ENCODE measurements at places on chromosomes 12 and 14.

GRCh38 chr12:120110550-120111501 lies 5.7 kb downstream of the RAB35 start:
- DNase-seq: no peak

DNA sequence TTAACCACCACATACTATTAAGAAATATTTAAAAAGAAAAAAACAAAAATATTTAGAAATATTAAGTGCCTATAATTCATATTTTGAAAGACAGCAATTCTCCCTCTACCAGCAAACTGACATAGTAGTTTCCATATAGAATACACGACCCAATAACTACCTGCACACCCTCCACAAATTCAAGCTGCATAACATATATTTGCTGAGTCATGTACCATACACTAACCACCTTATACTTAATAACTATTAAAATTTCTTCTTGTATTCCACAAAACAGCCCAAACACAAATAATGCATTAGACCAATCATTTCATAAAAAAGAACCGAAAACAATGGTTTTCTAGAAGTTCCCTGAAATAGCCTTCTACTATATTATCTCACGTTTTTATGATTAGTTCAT lies 21.7 kb downstream of the GTF2A1 start:
- DNase-seq: no peak

- DNase-seq: peak; percentile 25
These were observed 895.8 kb downstream of the RPS29 start for GRCh38 chr14:48690349-48690748.

GRCh38 chr14:77707355-77707723 lies 484 bp downstream of the ALKBH1 start:
- DNase-seq: no peak

GRCh38 chr12:129687731-129688130 lies 216.1 kb downstream of the TMEM132D start:
- DNase-seq: no peak

DNA sequence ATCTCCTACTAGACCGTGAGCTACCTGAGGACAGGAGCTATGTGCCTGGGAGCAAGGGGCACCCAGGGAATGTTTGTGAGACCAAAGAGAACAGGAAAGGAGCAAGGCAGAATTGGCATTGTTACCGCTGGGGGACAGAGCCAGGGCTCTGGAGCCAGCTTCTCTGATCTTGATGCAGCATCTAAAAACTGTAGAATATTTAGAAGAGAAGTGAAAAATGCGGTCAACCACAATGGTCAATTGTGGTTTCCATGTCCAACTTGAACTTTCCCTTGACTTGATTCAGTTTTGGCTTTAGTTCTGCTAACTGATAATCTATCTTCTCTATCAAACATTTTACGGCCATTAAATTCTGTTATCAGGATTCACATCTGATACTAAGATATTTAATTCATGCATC lies 201.2 kb downstream of the ANO4 start:
- no peak for DNase-seq

Measured in NCI-H524 treated with DMSO at 0.1 percent for 48 hours (cell line).